ENCODE measurements at places on chromosomes 7 and 10.

GRCh38 chr10:76572021-76572420 lies 1065.6 kb downstream of the KCNMA1 start:
- DNase-seq: no peak

DNA sequence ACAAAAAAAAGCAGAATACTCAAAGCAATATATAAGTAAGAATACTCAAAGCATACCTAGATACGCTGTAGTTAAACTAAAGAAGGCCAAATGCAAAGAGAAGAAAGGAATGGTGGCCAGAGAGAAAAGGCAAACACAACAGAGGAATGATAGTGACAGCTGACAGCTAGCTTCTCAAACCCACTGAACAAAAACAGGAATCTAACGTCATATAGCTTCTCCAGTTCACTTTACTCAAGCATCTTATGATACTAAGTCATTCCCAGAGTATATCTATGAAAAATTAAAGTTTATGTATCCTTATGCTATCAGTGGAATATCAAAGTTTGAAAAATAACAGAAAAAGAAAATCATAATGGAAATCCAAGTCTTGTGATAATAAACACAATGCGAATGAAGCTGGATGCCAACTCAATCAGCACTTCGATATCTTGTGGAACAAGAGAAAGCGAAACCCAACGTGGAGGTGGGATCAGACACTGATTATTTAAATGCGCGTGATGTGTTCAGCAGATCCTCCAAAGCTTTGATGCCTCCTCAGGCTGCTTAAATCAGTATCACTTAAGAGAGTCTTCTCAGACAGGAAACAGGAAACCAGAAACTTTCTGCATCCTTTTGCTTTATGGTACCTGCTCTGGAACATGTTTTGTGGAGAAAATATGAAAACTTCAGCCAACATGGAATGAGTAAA lies 102.8 kb downstream of the PIP4K2A start:
- DNase-seq: no peak

DNA sequence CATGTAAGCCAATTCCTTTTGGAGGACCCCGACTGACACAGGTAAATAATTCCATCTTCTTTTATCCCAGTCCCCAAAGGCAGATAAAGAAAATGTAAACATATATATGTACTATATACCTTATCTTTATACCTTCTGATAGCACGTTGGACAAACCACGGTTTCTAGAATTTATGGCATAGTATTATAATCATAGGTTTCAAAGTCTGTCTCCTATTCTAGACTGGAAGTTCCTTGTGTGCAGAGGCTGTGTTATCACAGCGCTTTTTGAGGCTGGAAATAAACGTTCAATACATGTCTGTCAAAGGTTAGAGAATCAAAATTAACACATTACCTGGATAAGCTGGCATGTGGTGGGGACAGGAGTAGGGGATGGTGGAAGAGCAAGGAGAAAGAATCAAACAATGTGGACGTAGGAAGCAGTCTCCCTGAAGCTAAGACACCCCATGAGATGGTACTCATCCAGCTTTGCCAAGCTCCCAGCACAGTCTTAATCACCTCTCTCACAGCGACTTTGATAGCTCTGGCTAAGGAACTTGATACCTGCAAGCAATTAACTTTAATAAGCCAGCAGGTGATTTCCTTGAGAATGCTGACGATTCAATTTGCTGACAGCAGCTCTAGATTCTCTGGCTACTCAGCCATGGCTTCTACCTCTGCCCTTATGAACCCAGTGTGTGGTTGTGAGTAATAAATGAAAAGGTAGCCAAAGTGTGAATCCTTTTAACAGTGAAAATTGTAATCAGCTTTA lies 208.4 kb upstream of the LRRTM3 start:
- no peak for DNase-seq

DNA sequence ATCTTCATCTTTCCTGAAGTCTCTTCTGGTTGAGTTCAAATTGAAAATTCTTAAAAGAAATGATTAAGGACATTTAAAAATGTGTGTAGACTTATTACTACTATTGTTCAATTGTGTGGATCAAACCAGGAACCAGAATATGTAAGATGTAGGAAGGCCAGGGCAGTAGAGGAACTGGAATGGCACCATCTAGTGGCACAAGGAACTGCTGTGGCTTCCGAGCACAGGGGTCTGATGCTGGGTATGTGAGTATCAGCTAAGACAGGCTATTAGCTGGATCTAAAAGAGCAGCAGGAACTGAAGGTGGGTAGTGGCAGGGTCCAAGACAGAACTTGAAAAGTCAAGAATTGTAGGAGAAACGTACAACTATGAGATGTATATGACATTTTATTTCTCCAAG lies 247.3 kb downstream of the SEMA3A start:
- DNase-seq: no peak

GRCh38 chr7:12519682-12520009 lies 50.9 kb upstream of the SCIN start:
- DNase-seq: no peak

- DNase-seq: peak; percentile 98
These were observed at the start of gene RBM17 for GRCh38 chr10:6088721-6089333. TSS of gene RBM17 (plus strand) at chr10:6089034. CDS start at chr10:6097066, 8,032 bp downstream.

GRCh38 chr7:82268632-82269031 lies 174.9 kb downstream of the CACNA2D1 start:
- no peak for DNase-seq

DNA sequence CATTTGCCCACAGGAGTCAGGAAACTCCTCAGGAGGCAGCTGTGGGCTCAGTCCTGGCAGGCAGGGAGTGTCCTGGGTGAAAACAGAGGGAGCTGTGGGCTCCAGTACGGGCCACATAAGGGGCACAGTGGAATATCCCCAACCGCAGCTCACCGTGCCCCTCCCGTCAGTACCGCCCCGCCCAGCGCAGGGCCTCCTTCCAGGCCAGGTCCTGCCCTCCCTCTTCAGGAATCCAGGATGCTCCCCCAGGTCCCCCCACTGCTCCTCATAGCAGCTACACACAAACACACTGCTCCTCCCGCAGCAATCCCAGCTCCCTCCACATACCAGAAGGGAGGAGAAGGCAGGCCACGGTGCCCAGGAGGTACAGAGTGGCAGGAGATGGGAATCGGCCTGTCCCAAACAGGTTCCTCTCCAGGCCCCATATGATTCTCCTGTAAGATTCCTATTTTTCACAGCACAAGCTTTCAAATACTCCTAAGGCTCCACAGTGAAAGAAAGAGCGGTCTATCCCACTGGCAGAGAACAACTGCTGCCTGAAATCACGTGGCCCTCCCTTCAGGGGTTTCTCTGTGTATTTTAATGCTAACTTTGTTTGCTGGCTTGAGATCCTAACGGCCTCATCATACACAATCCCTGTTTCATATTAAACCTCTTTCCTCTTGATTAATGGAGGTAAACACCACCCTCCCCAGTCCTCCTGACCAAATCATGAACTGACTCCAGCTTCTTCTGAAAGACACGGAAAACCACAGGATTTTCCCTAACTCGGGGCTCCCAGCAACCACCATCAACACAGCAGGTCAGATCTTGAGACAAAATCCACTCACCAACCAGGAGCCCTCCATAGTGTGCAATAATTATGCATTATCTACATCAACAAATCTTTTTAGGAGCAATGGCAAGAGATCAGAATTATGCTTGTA lies 178.7 kb downstream of the TNS3 start:
- peak; percentile 50 for DNase-seq

- DNase-seq: no peak
These were observed 134.3 kb downstream of the VIPR2 start for GRCh38 chr7:159010411-159010810.

- DNase-seq: no peak
These were observed 118.1 kb downstream of the GNAT3 start for GRCh38 chr7:80393786-80394185.

DNA sequence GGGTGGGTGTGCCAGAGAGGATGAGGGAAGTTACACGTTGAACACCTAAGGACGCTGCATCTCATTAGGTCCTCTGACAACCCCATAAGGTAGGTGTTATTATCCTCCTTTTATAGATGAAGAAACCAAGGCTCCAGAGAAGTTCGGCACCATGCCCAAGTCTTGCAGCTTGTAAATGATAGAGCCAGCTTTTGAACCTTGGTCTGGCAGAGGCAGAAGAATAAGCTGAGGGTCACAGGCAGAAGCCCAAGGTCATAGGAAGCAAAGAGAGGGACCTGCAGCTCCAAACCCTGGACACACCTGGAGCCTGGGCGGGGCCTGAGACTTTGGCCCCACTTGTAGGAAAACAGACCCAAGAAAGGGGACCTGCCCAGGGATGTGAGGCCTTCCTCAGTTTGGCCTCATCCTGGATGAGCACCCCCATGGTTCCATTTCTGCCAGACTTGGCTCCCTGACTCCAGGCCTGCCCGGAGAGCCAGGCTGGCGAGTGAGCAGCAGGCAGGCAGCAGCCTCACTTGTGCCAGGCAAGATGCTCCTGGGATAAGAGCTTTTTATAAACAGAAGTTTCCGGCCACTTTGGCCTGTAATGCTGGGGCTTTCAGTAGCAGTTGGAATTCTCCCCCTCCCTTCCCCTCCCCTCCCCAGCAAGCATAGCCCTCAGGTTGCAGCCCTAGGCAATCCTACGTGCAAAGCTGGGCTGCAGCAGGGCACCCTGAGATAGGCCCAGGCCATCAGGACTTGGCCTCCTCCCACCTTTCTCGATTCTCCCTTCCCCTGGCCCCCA lies 2.4 kb downstream of the KCNH2 start:
- no peak for DNase-seq

- DNase-seq: no peak
These were observed 9.6 kb downstream of the KAZALD1 start for GRCh38 chr10:101071267-101071884.

DNA sequence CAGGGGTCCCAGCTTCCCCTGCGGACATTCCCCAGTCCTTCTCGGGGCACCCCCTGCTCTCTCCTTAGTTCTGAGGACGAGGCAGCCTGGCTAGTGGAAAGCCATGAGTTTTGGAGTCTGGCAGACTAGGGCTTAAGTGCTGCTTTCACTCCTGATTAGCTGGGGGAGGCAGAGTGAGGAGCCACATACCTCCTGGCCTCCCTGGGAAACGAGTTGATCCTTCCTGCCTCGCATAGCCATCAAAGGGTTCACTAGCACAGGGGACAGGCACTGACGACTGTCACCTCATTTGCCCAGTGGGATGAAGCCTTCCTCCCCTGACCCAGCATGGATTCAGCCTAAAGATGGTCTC lies 402.5 kb downstream of the RPS24 start:
- no peak for DNase-seq

- DNase-seq: peak; percentile 2
These were observed 244.0 kb upstream of the ZWINT start for GRCh38 chr10:56605051-56605450.

DNA sequence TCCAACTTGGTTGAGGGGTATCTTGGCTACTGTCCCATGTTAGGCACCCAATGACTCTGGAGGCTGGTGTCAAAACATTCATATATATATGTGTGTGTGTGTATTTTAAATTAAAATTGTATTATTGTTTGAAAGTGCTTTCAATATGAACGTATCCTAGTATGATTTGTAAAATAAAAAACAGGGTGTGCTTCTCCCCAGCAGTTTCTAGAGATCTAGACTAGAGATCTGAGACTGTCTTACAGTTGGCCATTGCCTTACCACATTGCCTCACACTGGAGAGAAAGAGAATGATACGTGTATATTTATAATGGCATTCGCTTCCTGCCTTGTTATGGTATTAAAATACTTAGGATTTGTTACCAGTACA lies 1.2 kb downstream of the BAG3 start:
- peak; percentile 74 for DNase-seq

DNA sequence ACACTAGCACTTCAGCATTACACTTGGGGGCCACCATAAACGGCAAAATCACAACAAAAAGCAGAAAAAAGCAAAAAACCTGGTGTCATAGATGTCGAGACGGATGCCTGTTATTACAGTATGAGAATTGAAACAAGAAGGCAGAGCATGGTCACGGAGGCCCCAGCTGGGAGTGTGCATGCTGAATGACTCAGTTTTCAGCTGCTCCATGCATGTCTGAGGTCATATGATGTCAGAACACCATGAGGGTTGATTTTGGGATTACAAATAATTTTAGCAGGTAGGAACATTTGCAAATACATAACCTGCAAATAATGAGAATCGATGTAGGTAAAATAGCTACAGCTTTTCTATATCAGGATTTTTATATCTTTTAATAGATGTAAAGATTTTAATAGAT lies 19.1 kb downstream of the ZMYND11 start:
- DNase-seq: no peak

DNA sequence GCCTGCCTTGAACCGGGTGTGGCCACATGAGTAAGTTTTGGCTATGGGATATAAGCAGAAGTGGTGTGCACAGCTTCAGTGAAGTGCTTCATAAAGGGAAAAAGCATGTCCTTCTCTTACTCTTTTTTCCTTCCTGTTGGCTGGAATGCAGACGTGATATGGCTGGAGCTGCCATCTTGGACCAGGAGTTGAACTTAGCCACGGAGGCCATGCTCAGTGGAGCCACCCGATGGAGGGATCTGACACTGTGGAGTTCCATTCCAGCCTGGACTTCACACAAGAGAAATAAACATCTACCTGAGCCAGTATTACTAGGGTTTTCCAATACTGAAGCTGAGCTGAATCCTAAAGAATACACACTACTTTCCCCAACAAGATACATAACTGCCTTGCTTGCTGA lies 52.3 kb downstream of the CCDC3 start:
- no peak for DNase-seq

GRCh38 chr7:49166441-49166840 lies 242.1 kb downstream of the CDC14C start:
- DNase-seq: no peak

DNA sequence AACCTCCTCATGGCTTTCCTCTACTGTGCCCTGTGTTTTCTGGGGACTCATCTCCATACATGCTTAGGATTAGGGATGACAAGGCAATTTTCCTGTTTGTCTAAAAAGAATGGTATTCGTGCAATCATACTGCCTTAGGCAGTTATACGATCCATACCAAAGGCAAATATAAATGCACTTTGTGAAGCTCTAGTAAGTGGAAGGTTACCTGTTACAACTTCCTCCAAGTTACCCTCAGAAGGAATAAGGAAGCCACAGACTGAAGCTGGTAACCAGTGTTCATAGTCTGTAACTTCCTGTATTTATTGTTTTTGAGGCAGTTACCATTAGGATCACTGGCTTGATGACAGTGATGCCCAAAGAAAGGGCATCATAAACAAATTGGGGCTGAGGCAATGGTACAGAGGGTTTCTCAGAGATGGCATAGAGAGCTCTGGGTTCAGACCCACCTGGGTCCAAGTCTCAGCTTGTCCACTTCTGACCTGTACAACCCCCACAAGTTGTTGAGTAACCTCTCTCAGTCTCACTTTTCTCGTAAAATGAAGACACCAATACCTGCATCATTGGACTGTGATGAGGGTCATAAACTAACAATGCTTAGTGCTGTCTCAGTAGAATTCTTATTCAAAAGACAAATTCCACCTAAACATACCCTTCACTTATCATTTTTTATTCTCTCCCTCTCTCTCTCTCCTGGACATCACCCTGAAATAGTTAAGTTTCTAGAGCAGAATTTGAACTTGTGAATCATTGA lies 138.2 kb downstream of the ELMO1 start:
- no peak for DNase-seq

DNA sequence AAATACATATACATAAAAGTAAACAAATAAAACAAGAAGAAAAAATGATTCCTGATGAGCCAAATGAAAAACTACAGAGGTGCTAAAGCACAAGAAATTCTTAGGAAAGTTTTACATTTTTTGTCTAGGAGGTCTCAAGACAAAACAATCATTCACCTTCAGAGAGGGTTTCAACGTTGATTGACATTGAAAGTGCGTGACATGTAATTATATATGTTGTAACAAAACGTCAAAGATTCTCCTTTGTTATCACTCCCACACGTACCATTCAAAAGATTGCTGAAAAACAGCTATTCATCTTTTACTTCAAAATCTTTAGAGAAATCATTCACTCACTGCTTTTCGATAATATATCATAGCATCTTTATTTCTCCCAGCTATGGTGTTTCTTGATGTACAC lies 375.9 kb downstream of the NEBL start:
- DNase-seq: no peak
